ENCODE measurements at places on chromosomes 4 and X.

- no peak for DNase-seq
Observed at GRCh38 chr4:16110661-16111290, 27.0 kb upstream of the PROM1 start.

DNA sequence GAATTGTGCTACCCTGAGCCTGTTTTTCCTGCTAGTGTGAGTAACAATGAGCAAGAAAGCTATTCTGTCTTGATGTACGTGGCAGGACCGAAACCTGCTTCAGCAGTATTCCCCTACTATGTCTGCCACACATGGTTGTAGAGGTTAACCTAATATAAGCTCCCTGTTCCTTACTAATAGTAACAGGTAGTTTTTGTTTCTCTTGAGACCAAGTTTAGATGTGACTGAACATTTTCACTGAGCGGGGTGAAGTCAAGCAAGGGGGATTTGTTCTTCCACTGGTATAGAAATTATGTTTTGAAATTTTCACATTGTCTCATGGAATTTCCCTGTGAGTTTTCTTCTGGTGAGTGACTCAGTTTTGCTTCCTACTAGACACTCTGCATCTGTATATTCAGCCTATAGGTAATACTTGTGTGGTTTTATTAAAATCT lies 37.3 kb downstream of the RRAGB start:
- DNase-seq = no peak

GRCh38 chr4:55512922-55513571 lies 33.7 kb downstream of the CLOCK start:
- no peak for DNase-seq

DNA sequence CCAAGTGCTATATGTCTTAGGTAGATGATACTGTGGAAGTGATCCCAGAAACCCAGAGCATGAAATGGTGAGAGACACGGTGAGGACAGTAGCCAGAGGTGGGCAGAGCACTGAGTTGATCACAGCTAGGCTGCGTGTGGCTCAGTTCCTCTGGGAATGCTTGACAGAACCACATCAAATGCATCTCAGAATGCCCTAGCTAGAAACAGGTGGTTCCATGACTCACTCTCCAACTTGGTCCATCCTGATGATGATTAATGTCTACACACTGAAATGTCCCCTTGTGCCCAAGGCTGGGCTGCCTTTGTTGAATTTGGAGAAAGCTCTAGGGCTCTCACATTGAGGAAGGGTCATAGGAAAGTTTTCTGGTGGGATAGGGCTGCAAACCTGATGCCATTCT lies 113.6 kb downstream of the ZNF518B start:
- no peak for DNase-seq

- DNase-seq = no peak
Observed at GRCh38 chr4:687048-687970, 1.6 kb downstream of the SLC49A3 start.

GRCh38 chr4:54423066-54423465 lies 194.0 kb downstream of the PDGFRA start:
- DNase-seq = no peak

DNA sequence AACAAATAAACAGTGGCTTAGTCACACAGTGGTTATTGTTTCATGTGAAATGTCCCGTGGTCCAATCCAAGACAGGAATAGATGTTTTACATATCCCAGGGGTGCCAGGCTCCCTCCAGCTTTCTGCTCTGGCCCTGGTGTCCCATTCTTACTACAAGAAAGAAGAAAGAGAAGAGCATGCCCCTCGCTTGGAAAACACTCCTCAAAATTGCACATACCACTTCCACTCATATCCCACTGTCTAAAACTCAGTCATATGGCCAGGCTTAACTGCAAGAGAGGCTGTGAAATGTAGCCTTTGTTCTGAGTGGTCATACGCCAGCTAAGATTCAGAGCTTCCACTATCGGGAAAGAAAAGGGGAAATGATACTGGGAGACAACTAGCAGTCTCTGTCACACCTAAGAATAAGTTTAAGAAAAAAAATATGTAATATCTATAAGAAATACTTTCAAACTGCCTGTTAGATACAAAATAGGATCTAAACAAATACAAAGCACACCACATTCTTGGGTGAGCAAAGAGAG lies 306.8 kb upstream of the FAM241A start:
- no peak for DNase-seq

DNA sequence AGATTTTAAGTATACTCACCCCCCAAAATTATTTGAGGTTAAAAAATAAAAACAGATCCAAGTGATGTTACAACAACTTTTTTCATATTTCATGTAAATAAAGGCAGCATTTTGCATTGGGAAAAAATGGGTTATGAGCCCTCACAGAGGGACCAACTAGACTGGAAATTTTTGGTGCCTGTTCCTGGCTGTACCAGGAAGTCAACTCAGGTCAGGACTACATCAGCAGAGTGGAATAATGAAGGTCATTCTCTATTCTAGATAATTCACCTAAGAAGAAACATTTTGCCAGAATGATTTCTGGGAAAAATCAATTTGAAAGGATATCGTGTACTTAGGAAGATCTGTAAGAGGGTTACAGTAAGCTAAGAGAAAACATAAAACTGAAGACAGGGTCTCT lies 66.8 kb downstream of the CORIN start:
- no peak for DNase-seq

DNA sequence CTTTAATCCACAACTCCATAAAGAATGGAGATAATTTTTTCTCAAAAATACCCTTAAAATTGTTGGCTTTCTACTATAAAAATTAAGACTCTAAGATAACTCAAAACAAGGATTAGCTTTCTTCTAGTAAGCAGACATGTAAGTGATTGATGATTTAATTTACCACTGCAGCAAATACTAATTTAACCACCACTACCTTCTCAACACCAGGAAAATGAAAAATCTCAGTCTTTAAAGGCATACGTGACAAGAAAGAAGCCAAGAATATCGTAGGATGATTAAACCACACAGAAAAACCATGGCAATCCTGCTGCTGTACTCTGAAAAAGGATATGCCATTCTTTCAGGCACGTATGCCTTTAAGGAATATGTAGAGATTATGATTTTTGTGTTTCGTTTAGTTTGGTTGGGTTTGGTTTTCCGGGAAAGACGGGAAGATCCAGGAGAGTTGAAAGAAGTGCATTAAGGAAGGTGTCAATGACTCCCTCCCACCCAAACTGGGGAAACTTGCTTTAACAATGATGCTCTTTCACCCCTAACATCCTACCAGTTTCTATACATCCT lies 881 bp downstream of the LRCH2 start:
- DNase-seq = no peak

DNA sequence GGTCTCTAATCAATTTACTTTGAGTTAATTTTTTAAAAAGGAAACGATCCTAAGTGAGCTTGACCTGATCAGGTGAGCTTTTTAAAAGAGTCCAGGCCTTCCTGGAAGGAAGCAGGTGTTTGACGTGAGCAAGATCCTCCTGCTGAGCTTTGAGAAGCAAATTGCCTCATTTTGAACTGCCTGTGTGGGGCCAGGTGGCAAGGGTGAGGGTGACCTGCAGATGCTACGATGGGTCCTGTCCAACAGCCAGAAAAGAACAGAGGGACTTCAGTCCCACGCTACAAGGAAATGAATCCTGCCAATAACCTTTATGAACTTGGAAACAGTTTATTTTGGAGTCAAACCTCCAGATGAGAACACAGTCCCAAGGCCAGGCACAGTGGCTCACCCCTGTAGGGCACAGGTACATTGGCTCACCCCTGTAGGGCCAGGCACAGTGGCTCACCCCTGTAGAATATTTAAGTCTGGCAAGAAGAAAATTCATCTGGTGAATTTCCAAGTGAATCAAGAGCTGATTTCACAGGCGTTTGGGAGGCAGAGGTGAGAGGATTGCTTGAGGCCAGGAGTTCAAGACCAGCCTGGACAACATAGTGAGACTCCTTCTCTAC lies 58.1 kb downstream of the CASP3 start:
- no peak for DNase-seq

GRCh38 chr4:88742561-88742960 lies 44.9 kb upstream of the NAP1L5 start:
- no peak for DNase-seq

DNA sequence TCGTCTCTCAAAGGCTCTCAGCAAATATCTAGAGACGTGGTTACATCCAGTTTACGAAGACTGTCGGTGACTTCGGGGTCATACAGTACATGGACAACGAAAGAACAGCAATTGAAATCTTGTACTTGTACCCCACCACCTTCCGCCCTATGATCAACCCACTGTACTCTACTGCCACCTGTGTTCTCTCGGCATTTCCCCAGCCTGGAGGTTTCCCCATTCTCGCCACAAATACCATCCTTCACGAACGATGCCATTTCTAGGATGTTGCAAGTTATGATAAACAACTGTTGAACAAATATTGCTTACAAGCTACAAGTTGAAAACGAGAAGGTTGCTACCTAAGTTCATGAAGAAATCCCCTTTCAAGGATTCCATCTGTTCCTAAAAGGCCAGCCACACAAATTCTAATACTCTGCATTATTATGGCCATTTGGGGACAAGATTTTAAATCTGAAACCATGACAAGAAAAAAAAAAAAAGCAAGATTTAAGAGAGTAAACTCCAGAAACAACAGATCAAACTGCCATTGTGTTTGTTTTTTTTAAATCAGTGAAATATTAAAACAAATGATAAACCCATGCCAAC lies 1.6 kb downstream of the APBB2 start:
- DNase-seq = no peak

DNA sequence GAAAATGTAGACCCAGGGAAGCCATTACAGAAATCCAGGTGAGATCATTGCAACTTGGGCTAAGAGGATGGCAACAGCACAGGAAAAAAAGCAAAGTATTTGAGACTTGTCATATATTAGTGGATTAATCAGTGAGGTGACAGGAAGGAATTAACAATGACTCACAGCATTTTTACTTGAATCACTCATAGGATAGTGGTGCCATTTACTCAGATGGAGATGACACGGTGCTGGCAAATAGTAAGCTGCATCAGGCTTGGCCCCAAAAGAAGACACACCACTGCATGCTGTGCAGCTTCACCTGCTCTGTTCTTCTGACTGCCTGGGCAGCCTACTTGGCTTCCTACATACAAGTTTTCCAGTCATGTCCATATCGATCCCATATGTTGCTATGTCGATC lies 144.8 kb downstream of the FRYL start:
- no peak for DNase-seq

DNA sequence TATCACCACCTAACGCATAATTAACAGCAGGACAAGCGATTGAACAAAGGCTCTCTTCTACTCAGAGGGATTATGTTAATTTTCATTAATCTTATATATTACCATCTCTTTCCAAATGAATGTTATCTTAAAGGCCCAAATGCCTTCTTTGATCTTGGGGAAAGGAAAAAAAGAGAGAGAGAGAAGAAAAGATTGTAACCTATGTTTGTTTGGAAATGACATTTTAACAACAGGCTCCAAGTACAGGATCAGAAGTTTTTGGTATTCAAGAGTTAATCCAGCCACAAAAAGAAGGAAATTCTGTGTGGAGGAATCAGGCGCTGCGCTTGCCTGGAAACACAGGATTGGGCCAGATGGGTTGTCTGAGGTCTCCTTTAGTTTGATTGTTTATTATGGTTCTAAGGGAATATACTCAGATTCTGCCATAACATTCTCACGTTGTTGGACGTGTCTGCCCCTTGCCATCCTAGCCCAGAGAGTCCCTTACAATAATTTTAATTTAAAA lies 100.7 kb upstream of the STX18 start:
- no peak for DNase-seq

DNA sequence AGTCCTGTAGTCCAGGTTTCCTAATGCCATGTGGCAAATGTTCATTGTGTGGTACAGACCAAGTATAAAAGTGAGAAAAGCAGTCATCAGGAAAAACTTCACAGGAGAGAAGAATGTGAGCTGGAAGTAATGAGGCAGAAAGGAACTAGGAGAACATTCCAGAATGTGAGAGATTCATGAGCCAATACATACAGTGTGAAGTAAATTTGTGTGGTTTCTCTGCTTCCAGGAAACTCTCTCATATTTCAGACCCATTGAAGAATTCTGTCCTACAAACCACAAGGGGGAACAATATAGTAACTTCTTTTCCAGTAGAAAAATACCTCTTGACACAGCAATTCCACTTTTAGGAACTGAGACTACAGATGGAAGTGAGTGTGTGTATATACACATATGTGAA lies 136.5 kb downstream of the RNF150 start:
- no peak for DNase-seq

- no peak for DNase-seq
Observed at GRCh38 chr4:28464823-28465222, 1604.2 kb downstream of the STIM2 start.

GRCh38 chr4:167025670-167026069 lies 208.6 kb downstream of the SPOCK3 start:
- DNase-seq = no peak

- no peak for DNase-seq
Observed at GRCh38 chr4:78588894-78589545, 37.5 kb downstream of the ANXA3 start.

GRCh38 chr4:98688411-98689290 lies 30.2 kb upstream of the TSPAN5 start:
- DNase-seq = no peak

- DNase-seq = no peak
Observed at GRCh38 chr4:13386405-13387107, 97.6 kb downstream of the RAB28 start.

DNA sequence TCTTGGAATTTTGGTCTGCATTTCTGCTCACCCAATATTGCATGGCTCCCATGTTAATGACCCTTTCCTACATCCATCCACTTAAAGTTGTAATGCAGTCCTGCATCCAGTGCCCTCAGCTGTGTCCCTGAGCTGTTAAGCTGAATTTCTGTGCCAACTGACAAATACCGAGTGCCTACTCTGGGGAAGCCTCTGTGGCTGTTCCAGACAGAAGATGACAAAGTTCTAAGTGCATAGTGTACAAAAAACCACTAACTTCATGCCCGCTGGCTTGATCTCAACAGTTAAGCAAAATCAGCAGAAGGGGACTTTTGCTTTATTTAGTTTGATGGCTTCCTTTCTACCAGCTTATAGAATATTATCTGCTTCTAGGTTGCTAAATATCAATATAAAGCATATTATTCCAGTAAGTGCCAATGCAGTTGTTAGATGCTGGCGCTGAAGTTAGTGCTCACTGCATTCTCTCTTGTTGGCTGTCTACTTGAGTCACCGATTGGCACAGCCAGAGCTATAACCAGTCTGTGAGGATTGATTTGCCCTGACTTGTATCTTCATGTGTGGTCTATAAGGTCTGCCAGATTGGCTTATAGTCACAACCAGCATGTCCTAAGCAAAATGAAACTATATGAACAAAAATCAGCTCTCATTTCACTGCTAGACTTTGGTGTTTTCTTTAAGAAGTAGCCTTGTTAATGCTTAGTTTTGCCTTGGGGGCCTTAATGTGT lies 98.9 kb downstream of the KLHL8 start:
- no peak for DNase-seq

DNA sequence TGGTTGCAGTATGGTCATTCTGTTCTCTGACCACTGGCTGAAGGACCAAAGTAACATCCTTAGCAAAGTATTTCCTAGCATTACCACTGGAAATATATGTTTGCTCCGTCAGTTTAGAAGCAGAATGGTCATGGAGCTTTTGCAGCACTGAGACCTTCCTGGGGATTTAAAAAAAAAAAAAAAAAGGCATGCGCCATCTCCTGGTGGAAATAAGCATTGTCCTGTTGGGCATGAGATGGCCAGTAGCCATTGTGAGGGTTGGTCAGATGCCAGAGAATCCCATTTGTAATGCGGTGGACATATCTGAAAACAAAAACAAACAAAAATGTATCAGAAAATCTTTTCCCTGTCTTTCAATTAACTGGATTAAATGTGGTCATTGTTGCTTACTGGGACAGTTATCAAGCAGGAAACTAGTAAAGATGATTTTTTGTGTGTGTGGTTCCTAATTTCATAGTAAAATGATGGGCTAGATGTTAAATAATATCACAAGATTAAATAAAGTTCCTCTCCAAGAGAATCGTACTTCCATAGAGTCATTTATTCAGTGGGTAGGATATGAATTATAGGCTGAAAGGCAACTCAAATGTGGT lies 139.6 kb downstream of the SOWAHB start:
- DNase-seq = no peak

Data from stimulated activated CD8-positive, alpha-beta memory T cell treated with anti-CD3 and anti-CD28 coated beads, Interleukin-4, amount 100 ng/mL, for 1 hour (primary cell).